ENCODE measurements at places on chromosomes 3 and 15. TPM values are rescaled to one million over a fixed set of nuclear protein-coding genes. Genes with fewer than 3 reads are reported as not detected.

DNA sequence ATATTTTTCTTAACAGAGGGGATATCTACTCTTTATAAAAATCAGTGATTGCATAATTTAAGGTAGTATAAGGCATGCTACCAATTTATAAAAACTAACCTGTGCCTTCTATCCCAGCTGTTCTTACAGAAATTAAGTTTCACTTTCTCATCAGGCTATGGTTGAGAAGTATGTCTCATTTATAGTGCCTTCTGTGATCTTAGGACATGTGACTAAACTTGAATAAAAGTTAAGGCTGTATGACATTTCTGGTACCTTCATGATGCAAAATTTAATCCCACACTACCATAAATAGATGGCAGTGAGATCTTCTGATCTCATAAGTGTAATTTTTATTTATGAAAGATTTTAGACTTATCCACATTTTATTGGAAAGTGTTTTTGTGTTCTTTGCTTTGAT lies 12.6 kb downstream of the TIPARP start:
- no peak for DNase-seq

DNA sequence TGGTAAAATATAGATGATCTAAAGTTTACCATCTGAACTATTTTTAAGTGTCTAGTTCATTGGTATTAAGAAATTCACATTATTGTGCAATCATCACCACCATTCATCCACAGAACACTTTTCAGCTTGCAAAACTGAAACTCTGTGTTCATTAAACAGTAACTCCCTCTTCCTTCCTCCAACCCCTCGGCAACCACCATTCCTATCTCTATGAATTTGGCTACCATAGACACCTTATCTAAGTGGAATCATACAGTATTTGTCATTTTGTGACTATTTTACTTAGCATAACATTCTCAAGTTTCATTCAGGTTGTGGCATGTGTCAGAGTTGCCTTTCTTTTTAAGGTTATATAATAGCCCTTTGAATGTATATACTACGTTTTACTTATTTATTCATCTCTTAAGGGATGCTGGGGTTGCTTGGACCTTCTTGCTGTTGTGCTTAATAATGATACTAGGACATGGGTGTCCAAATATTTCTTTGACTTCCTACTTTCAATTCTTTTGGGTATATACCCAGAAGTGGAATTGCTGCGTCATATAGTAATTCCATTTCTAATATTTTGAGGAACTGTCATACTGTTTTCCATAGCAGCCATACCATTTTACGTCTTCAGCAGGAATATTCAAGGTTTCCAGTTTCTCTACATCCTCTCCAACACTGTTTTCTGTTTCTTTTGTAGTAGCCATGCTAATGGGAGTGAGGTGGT lies 20.9 kb downstream of the KAT2B start:
- DNase-seq: no peak

Gene ECE2
- total RNA-seq: 0.24 TPM

Gene CMTM7
- total RNA-seq: 7.4 TPM

DNA sequence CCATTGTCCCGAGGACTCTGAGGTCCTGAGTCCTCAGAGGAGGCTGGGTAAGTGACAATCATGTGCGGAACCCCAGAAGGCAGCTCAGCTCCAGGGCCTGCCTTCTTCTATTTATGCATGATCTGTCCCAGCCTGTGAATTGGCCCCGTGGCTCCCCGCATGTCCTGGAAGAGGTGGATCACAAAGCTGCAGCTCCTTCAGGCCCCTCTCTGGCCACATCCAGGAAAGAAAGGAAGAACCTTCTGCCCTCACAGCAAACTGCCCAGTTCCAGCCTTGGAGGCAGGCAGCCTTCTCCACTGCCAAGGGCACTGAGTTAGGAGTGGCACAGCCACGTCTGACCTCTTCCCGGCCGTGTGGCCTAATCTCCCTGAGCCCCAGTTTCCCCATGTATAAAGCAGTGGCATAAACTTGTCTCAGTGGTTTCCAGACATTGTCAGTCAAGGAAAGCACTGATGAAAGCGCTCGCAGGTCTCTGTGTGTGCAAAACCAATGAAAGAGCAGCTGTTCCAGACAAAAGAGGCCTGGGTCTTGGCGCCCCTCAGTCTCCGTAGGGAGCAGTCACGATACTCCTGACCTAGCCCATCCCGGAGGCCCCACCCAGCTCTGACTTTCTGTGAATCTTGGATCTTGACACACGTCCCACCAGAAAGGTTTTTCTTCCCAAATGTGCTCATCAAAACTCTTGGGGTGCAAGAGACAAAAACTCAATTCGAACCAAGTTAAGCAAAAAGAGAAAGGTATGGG lies 497.3 kb downstream of the SHQ1 start:
- no peak for DNase-seq

DNA sequence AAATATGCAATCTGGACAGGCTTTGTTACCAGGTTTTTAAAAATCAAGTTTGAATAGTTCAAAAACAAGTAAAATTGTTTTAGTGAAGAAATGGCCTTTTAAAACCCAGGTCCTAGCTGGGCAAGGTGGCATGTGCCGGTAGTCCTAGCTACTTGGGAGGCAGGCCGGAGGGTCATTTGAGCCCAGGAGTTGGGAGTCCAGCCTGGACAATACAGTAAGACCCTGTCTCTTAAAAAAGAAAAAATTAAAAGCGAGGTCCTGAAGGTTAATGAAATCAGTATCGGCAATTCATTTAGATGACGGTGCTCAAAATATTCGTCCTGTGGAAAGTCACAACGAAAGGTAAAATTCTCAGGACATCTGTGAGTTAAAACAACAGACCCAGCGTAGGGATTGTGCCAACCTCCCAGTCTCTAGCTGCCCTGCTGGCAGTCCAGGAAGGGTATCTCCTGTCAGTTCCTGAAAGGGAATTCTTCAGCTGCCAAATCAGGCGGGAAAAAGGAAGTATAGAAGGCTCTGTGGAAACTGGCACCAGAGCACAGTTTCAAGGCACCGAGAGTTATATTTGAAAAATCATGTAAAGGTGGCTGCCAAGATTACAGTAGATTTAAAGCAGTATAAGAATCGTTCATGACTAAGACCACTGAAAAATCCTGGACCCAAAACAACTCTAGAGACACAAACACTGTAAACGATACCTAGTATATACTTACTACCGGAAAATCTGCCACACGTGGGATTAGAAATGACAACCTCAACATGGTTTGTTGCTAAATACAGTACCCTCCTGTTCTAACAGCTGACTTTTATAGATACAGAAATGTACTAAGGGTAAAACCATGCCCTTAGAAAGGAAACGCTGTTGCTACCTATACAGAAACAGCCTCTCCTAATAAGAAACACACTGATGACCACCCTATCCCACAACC lies 1.2 kb upstream of the ABHD17C start:
- DNase-seq: no peak

Gene ZNF662
- total RNA-seq: 5.9 TPM

DNA sequence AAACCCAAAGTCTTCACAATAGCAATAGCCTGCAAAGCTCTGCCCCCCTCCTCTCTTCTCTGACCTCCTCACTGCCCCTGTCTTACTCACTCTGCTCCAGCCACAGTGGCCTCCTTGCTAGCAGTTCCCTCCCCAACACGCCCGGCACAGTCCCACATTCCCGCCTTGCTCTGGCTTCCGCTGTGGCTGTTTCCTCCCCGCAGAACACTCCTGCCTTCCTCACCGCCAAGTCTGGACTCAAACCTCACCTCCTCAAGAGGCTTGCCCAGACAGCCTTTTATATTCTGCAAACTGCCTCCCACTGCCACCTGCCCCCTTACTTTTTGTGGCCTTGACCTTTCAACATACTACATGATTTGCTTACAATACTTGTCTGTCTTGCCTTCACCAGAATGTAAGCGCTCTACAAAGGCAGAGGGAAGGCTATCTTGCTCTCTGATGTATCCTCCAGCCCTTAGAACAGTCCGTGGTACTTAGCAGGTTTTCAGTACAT lies 406 bp upstream of the MPI start:
- no peak for DNase-seq

DNA sequence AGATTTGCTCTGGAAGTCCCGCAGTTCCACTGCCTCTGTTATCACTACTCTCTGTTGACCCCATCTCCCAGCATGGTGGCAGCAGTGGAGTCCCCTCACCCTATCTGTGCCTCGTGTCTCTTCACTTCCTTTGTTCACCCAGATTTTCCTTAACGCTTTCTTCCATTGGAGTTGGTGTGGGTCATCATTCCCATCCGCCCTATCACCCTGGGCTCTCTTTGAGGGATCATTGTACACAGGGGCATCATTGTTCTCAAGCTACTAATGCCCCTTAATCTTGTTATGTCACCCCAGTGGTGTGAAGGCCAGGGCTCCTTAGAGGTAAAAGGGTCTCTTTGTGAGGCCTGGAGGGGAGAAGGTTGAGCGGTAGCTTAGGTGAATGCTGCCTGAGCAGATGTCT lies 329.5 kb upstream of the CTDSPL start:
- no peak for DNase-seq

DNA sequence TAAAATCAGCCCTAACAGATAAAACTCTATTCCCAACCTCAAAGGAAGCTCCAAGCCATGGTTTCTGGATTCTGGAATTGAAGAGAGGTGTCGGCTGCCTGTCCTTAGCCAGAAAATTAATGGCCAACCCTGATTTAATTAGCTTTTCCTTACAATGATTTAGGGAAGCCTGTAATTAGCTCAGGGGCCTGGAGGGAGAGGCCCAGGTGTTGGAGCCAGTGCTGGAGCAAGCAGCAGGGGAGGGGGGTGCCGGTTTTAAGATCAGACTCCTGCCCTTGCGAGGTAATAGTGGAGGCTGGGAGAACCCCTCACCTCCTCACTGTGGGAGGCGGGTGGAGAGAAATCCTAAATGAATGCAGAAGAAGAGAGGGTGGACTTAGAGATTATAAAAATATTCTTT lies 14.7 kb upstream of the ATP2B2 start:
- DNase-seq: no peak

DNA sequence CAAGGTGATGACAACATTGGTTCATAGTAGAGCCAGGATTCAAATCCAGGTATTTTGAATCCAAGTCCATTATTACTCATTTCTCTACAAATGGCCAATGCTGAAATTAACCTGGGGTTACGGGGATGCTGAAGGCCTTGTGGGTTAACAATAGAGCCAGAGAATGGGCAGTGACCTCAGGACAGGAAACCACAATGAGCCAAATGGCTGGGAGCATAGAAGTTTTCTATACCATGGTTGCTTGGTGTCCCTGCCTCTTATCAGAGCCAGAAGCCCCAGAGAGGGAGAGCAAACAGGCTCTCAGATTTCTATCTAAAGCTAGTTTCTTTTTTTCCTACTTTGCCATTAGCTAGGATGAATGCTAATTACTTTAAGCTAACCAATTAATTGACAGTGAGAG lies 82.3 kb downstream of the TNIK start:
- no peak for DNase-seq

DNA sequence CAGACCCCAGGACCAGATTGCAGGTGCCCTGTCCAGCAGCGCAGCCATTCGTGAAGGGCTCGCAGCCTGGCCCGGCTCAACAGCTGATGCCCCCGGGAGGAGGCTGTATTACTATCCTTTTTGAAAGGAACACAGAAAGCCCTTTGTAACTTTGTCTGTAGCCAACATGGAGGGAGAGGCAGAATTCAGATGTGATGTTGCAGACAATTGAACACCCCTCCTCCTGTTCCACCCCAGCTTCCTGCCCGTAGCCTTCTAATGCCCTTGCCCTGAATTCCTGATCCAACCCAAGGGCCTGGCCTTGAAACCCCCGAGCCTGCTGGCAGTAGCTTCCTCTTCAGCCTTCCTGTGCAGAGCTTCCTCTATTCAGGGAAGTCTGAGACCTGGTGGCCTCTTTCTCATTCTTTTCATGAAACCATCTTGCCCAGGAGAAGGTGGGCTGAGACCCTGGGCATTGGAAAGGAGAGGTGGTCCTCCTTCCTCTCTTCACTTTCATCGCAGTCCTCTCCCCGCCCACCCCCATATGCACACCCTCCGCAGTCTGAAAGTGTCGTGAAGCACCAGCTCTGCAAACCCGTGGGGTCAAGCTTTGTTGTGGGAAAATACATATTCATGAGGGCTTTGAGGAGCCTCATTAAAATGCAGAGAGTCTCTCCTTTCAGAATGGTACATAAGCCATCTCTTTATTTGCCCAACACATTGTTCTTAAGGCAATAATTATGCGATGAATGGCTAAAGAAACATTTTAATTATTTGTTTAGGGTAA lies 109.2 kb downstream of the APBA2 start:
- DNase-seq: no peak

GRCh38 chr3:49536875-49537533 lies 17.3 kb upstream of the BSN start:
- no peak for DNase-seq

GRCh38 chr3:94071713-94072284 lies 8.9 kb downstream of the NSUN3 start:
- no peak for DNase-seq

Gene CSTA
- 1.3 TPM for total RNA-seq

Gene SLC35G2
- total RNA-seq: 0.98 TPM

Gene CELF6
- 1.1 TPM for total RNA-seq

- DNase-seq: no peak
Measured at GRCh38 chr3:55476515-55476914, 10.6 kb downstream of the WNT5A start.

DNA sequence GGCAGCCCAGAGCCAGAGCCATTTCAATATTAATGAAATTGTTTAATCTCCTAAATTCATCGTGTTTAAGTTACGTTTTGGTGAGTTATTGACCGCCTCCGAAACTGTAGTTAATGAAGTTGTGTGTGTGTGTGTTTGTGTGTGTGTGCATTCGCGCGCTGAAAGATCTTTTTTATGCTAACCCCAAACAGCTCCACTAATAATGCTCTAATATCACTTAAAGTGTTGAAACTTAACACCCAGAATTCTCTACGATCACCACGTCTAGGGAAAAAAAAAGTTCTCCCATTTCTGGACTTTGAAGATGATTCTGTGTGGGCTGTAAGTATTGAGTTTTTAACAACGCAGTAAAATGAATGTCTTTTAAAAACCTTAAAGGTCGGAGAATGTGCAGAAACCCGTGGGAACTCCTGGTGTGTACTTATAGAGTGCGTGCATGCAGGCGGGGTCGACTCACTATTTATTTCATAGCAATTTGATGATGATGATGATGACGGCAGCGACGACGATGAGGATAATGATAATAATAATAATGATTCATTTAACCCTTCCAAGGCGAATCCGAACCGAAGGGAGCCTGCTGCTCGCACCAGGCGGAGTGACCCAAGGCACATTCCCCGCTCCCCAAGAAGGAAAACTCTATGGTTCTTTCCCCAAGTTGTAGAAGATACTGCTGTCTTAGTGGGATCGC lies 1.4 kb upstream of the FOXB1 start:
- DNase-seq: no peak

Gene MINAR1
- 0.43 TPM for total RNA-seq

Gene CFAP44
- 9.3 TPM for total RNA-seq

Gene GOLGA8B
- total RNA-seq: 38.7 TPM

All from left colon (tissue), 2 donors.